ENCODE measurements at places on chromosomes 2 and 18. TPM values are rescaled to one million over a fixed set of nuclear protein-coding genes. Genes with fewer than 3 reads are reported as not detected.

DNA sequence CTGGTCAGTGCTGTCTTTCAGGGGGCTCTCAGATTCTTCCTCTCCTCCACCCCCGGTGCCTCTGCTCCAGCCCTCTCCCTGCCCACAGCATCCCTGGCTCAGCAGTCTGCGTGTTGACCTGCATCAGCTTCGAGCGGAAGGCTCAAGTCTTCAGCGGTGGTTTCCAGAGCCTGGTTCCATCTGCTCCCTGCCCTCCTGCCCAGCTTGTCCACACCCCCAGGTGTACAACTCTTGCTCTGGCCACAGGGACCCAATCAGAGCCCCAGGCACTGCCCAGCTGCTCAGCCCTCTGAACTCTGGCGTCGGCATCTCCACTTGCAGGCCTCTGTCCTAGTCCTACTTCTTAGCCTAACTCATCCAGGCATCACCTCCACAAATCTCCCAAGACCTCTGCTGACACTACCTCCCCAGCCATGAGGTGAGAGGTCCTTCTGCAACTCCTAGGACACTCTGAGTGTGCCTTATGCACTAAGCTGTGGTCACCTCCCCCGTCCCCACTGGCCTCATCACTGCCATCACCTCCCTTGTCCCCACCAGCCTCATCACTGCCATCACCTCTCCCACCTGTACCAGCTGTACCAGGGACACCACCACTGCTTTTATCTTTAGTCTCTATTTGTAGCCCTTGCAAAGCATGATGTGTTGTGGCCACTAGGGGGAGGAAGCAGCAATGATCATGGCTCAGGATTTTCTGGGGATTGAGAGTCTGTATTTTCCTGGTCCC lies 60.9 kb downstream of the EDAR start:
- H3K4me1 ChIP-seq = no peaks in the 10 kb centered on the region
- peaks cover 4% of the 10 kb centered on the region for H3K27me3 ChIP-seq
- H3K4me3 ChIP-seq = no peak overlapping the region
- no peaks in the 10 kb centered on the region for H3K36me3 ChIP-seq
- no peak overlapping the region for H3K27ac ChIP-seq

DNA sequence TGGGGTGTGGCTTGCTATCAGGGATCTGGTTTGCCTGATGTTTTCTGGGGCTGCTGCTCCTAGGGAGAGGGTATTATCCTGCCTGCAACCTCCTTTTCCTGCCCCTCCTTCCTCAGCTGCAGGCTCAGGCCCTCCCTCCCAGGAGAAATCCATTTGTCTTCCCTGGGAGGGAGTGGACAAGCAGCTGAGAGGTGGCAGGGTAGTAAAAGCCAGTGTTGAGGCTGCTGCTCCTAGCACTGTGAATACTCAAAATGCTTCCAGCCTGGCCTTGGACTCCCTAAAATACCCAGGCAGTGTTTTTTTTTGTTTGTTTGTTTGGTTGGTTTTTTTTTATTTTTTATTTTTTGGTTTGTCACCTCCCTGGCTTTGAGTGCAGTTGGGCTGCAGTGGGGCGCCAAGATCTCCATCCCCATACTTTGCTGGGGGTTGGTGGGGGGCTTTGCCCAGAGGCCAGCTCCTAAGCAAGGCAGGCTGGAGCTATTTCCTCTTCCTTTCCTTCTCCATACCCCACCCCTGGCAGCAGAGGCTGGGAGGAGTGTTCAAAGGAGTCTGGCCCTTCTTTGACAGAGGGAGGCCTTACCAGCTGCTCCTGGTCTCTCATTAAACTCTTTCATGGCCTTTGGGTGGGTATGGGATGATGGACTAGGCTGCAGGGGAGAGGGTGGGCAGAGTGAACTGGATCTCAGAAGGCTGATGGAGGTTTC lies 13.6 kb downstream of the HOXD3 start:
- no peak for DNase-seq
- no peak overlapping the region for H3K4me3 ChIP-seq
- H3K27ac ChIP-seq = no peak overlapping the region

GRCh38 chr18:46297621-46298020 lies 193.4 kb downstream of the HAUS1 start:
- H3K4me1 ChIP-seq = peaks cover 17% of the 10 kb centered on the region
- H3K4me3 ChIP-seq = no peak overlapping the region
- no peaks in the 10 kb centered on the region for H3K36me3 ChIP-seq
- DNase-seq = no peak
- H3K27me3 ChIP-seq = no peaks in the 10 kb centered on the region
- no peak overlapping the region for H3K27ac ChIP-seq

DNA sequence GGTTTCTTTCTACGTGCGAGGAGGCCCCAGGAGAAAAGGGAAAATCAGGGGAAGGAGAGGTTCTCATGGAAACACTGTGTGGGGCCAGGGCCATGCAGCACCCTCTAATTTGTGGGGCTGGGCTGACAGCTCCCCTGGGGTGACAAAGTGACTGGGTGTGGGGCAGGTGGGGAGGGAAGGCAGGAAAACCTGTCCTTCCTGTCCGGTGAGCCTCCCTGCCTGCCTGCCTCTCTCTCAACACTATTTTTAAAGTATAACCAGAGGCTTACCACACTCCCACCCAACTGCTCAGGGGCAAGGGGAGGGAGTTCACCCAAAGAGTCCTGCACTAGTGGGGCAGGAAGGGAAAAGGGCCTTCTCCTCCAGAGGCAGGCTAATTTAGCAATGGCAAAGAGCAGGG lies 10.5 kb upstream of the EPAS1 start:
- no peaks in the 10 kb centered on the region for H3K4me1 ChIP-seq
- no peak overlapping the region for H3K4me3 ChIP-seq
- peaks cover 5% of the 10 kb centered on the region for H3K27me3 ChIP-seq
- no peak for DNase-seq
- H3K36me3 ChIP-seq = no peaks in the 10 kb centered on the region
- H3K27ac ChIP-seq = no peak overlapping the region

DNA sequence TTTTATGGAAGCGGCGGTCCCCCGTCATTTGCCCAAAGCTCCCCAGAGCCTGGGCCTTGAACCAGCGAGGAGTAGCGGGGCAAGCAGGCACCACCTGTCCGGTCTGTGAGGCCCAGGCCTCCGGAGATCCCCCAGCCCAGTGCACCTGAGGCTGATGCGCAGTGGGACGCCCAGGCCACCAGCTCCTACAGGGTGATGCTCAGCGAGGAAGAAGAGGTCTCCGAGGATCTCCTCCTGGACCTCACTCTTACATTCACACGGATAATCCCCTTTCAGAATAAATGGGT lies 220.2 kb downstream of the NDUFA10 start:
- H3K27me3 ChIP-seq = peaks cover 7% of the 10 kb centered on the region
- no peaks in the 10 kb centered on the region for H3K4me1 ChIP-seq
- no peaks in the 10 kb centered on the region for H3K36me3 ChIP-seq
- H3K27ac ChIP-seq = no peak overlapping the region

DNA sequence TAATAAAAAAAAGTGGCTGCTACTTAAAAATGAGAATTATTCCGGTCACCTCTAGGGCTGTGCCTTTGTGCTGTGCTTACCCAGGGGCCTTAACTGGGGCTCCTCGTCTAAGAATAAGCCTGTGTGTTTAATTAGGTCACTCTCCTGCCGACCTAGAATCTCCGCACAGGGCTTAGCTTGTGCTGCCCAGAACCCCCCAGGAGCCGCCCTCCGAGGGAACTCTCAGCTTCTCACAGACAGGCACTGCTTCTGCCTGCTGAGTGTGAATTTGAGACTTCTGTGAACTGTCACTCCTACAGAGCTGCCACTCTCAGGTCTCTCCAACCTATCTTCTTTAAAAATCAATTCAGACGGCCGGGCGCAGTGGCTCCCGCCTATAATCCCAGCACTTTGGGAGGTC lies 11.9 kb upstream of the NT5DC4 start:
- no peaks in the 10 kb centered on the region for H3K36me3 ChIP-seq
- H3K4me1 ChIP-seq = peaks cover 57% of the 10 kb centered on the region
- H3K27ac ChIP-seq = peak overlapping the region; percentile 74
- peak overlapping the region; percentile 46 for H3K4me3 ChIP-seq
- no peak for DNase-seq

GRCh38 chr2:138364554-138365162 lies 136.9 kb upstream of the SPOPL start:
- no peak for DNase-seq
- no peaks in the 10 kb centered on the region for H3K4me1 ChIP-seq

GRCh38 chr18:13617826-13618515 lies 108.4 kb downstream of the FAM210A start:
- DNase-seq = no peak
- H3K4me1 ChIP-seq = peaks cover 28% of the 10 kb centered on the region
- peaks cover 3% of the 10 kb centered on the region for H3K36me3 ChIP-seq
- no peak overlapping the region for H3K4me3 ChIP-seq
- H3K27me3 ChIP-seq = no peaks in the 10 kb centered on the region

DNA sequence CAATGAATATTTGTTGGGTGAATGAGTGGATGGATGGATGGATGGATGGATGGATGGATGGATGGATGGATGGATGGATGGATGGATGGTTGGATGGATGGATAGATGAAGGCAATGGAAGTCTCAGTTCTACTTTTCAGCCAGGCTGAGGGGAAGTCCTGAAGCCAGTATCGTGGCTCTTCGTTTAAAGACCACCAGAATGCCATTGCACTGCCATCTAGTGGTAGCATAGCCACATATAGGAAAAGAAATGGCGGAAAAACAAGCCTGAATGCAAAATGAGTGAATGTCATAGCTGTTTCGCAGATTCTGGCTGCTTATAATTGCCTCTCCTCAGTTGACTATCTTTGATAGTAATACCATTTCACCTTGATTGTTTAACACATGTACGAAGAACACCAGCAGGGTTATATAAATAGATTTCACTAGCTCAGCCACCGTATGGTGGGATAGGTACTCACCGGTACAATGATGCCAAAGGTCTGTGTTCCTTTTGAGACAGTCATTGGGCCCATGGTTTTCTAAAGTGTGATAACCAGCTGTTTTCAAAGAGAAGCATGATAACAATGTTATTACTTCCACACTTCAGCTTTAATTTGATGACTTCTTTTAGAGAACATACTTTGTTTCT lies 62.3 kb upstream of the GREB1L start:
- no peak overlapping the region for H3K4me3 ChIP-seq
- no peaks in the 10 kb centered on the region for H3K36me3 ChIP-seq
- no peak overlapping the region for H3K27ac ChIP-seq
- peaks cover 4% of the 10 kb centered on the region for H3K4me1 ChIP-seq

DNA sequence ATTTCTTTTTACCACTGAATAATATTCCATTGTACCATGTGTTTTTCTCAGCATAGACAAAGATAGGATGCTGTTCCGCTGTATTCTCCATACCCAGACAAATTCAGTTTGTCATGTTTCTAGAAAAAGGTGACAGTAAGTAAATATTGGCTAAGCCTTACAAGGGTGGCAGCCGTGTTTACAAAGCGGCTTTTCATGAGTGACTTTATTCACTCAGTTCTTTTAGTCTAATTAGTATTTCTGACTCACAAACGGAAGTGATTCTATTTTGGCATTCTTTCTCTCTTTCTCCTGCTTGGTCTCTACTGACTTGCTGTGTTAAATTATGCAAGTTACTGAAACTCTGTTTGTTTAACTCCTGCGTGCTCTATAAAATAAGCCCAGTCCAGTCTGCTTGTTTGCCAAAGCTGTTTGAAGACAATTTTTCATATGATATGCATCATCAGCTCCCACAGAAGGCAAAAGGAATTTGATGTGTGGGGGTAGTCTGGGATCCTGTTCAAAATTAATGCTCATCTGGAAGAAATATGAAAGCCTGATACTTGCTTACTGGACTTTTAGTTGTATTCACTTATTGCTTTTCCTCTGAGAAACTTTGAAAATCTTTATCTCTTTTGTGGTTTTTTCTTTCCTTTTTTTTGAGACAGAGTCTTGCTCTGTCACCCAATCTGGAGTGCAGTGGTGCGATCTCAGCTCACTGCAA lies 2.3 kb upstream of the PLEKHH2 start:
- H3K4me1 ChIP-seq = peaks cover 15% of the 10 kb centered on the region
- peaks cover 4% of the 10 kb centered on the region for H3K36me3 ChIP-seq
- H3K27ac ChIP-seq = no peak overlapping the region
- no peak overlapping the region for H3K4me3 ChIP-seq
- H3K27me3 ChIP-seq = peaks cover 15% of the 10 kb centered on the region

- no peak for DNase-seq
- H3K36me3 ChIP-seq = peaks cover 35% of the 10 kb centered on the region
- H3K4me1 ChIP-seq = peaks cover 3% of the 10 kb centered on the region
- no peaks in the 10 kb centered on the region for H3K27me3 ChIP-seq
- no peak overlapping the region for H3K4me3 ChIP-seq
- H3K27ac ChIP-seq = no peak overlapping the region
Observed at GRCh38 chr2:161152302-161152701, 7.9 kb upstream of the TANK start.

DNA sequence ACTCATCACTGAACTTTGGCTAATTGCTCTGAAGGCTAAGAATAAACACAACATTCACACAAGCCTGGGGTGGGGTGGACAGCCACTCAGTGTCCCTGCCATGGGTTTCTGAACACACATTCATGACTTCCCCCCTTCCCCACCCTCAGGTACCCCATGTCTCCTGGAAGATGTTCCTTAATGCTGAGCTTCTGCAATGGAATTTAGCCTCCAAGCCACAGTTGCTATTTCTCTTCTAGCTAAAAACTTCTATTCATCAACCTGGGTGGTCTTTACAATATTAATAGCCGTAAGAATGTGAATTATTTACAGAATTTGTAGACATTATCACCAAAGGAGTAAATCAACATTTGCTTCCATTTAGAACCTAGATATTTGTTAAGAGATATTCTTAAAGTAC lies 175.1 kb downstream of the ACKR3 start:
- H3K4me1 ChIP-seq = no peaks in the 10 kb centered on the region
- DNase-seq = no peak
- H3K27me3 ChIP-seq = peaks cover 10% of the 10 kb centered on the region
- H3K36me3 ChIP-seq = no peaks in the 10 kb centered on the region
- H3K27ac ChIP-seq = no peak overlapping the region

- H3K4me3 ChIP-seq = no peak overlapping the region
- DNase-seq = no peak
- peaks cover 9% of the 10 kb centered on the region for H3K4me1 ChIP-seq
- H3K36me3 ChIP-seq = peaks cover 4% of the 10 kb centered on the region
Observed at GRCh38 chr2:236001854-236002253, 166.3 kb downstream of the GBX2 start.

DNA sequence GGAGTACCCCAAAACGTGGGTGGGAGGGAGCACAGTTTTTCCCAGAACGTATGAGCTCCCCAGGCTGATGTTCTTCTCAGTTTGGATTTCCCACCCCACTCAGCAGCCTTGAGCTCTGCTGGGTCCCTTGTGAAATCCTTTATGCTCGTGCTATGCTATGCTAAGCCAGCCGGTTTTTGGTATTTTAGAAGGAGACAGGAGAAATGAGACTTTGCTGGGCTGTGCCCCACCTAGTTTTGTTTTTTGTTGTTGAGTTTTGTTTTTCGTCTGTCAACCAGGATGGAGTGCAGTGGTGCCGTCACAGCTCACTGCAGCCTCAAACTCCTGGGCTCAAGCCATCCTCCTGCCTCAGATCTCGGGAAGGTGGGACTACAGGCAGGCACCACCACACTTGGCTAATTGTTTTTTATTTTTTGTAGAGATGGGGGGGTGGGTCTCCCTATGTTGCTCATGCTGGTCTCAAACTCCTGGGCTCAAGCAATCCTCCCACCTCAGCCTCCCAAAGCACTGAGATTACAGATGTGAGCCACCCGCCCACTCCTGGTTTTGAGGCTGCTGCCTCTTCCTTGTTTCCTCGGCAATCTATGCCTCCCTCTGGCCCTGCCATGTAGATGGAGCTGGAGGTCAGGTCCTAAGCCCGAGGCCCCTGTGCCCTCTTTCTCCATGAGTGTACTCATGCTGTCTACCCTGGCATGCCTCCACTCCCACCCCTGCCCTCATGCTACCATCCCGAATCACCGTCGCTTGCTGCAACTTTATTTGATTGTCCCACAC lies 17.5 kb upstream of the MGAT4A start:
- H3K36me3 ChIP-seq = no peaks in the 10 kb centered on the region
- H3K27me3 ChIP-seq = peaks cover 4% of the 10 kb centered on the region
- DNase-seq = no peak

- H3K4me1 ChIP-seq = no peaks in the 10 kb centered on the region
- peaks cover 3% of the 10 kb centered on the region for H3K27me3 ChIP-seq
- H3K36me3 ChIP-seq = no peaks in the 10 kb centered on the region
- no peak overlapping the region for H3K4me3 ChIP-seq
Observed at GRCh38 chr18:5500158-5500939, 43.4 kb downstream of the EPB41L3 start.

CNGA3 gene
- polyA plus RNA-seq = not detected

CNDP1 gene
- polyA plus RNA-seq = not detected

HEATR5B gene
- 6.5 TPM for polyA plus RNA-seq
